HAP-1 (cell line): ENCODE measurements at places on chromosomes 5 and 9.

DNA sequence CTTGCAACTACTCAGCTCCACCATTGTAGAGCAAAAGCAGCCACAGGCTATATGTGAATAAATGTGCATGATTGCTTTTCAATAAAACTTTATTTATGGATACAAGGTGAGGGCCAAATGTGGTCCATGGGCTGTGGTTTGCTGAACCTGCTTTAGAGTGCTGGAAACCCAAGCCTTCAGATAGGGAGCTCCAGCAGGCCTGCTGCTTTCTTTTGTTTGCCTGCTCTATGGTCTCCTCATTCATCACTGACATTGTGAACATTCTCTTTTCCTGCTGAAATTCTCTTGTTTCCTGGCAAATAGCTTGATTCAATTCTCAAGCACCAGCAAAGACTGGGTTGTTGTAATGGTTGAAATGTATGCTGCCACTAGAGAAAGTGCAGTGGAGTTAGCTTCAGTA, 26.0 kb downstream of the EGFLAM start:
- DNase-seq, result no peak

DNA sequence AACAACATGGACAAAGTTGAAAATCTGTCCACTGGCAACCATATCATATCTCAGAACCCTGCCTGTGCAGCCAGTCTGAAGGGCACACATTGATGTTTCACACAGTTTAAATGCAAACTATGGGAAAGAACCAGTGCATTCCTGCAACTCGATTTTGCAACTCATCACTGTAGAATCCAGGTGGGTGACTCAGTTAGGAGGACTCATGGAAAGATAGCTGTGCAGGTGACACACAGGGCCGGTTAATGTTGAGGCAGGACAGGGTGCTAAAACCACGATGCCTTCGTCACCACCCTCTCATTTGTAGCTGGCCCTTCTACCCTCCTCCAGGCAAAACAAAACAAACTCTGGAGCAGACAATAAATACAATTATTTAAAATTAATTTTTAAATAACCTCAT, 62.8 kb downstream of the TLE1 start:
- DNase-seq, result no peak

- no peak for DNase-seq
Observed at GRCh38 chr9:136615631-136616306, 46.9 kb upstream of the EGFL7 start.

DNA sequence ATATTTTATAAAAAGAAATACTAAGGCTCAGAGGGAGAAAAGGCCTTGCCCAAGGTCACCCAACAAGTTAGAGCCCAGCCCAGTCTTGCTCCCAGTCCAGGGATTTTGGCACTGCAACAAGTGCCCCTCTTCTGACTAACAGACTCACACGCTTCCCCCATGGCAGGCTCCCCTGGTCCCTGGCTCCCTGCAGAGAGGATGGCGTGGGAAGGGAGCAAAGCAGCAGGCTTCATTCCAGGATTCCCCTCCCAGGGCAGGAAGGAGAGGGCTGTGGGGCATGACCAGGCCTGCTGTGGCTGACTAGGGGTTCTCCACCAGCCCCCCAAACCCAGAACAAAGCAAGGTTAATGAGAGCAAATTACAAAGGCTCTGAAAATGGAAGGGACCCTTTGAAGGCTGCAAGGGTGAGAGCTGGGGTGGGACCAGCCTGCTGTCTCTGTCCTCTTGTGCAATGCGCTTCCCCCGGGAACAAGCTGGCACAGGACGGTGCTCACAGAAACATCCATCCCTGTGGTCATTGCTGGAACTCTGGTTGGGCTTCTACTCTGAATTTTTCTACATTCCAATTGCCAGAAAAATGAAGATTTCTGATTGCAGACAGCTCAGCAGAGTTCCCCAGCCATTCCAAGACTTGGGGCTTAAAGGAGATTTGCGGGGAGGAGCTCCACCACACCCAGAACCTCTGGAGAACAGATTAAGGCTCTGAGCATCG, 37.1 kb upstream of the FAT2 start:
- no peak for DNase-seq

GRCh38 chr9:14106699-14107098, 207.2 kb downstream of the NFIB start:
- DNase-seq, result no peak
